GM20000 (cell line): ENCODE measurements at places on chromosomes 1 and 21.
A peak's percentile ranks its signal among the peaks of the same experiment; 100 is the strongest.

- DNase-seq: no peak
Observed at GRCh38 chr1:114669562-114670082, at the start of gene DENND2C. Gene DENND2C, minus strand, starts transcription at chr1:114670049. Its CDS starts 44,065 bp downstream, at chr1:114625984.

GRCh38 chr1:195899762-195900352 lies 708.4 kb downstream of the KCNT2 start:
- DNase-seq: no peak

GRCh38 chr1:50419907-50420677 lies 3.2 kb downstream of the DMRTA2 start:
- DNase-seq: peak; percentile 41

DNA sequence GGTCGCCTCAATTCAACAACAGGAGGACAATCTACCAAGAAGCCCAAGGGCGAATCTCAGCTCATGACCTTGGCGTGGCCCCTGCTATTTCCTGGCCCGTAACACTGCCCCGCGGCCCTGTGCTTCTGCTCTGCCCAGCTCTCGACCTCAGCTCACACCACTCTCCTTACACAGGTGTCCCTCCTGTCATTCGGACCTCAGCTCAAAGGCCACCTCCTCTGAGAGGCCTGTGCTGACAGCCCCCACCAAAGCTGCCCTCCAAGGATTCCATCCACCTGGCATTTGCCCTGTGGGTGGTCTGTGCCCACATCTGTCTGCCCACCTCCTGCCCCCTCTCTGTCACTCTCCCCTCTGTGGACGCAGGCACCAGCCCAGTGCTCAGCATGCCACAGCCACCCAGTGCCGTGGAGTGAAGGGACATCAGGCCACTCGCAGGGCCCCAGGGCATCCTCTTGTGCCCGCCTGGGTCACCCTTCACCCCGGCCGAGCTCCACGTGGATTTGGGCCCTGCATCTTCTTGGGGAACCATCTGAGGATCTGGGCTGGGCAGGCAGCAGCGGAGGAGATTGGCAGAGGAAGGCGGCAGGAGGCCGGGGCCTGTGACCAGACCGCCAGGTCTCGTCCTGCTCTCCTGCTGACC lies 70.3 kb downstream of the DHRS3 start:
- no peak for DNase-seq

DNA sequence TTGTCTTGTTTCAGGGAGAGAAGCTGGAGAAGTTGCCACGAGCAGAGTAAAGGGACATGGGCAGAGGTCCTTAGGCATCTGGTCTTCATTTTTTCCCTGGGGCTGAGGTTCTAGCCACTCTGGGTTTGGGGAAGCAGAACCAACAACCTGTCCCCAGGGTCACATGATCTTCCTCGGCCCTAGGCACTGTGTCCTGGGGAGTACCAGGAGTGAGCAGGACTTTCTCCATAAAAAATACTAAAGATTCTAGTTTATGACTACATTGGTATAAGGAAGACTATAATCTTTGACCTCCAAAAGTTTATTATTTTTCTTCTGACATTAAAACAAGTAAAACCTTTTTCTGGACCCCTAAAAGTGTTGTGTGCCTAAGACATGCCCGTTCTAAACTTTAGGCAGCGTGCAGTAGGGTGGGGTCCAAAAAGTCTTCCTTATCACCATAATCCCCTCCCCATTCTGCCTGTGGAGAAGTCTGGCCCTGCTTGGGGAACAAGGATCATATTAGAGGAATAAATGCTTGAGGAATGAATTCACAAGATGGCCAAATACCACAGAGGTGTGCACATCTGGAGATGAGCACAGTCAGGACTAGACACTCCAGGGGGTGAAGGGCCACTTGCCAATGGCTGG lies 19.3 kb upstream of the IGSF3 start:
- DNase-seq: no peak

DNA sequence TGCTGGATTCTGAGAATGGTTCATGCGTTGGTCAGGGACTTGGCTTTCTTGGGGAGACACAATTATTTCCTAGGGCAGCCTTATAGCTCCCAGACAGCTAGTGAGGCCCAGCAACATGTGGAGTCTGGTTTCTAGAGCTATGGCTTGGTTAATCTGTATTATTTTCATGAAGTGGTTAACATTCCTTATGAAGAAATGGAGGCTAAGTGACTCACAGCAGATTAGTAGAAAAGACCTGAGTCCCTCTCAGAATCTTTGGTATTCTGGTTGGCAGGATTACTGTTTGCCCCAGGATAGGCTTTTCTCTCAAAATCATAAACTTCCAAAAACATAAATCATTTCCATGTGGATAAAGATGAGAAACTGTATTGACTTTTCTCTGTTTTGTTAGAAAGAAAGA lies 42.3 kb downstream of the DUSP10 start:
- no peak for DNase-seq

DNA sequence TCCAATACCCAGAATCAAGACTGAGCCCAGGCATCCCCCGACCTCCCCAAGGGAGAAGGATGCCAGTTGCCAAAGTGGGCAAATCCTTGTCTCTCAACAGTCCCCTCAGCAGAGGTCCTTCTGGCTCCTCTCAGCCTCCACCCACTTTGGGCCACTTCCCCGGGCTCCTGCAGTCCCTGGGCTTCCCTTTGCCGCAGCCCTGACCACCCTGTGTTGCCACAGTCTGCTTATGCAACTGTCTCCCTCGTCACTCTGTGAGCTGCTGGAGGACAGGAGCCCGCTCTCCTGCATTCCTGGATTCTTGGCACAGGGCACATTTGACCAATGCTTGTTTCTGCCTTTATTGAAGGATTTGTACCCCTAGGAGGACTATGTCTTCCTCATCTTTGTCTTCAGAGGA lies 2.9 kb upstream of the LRP8 start:
- DNase-seq: no peak

GRCh38 chr1:16378443-16378842 lies 11.4 kb downstream of the SZRD1 start:
- DNase-seq: no peak

DNA sequence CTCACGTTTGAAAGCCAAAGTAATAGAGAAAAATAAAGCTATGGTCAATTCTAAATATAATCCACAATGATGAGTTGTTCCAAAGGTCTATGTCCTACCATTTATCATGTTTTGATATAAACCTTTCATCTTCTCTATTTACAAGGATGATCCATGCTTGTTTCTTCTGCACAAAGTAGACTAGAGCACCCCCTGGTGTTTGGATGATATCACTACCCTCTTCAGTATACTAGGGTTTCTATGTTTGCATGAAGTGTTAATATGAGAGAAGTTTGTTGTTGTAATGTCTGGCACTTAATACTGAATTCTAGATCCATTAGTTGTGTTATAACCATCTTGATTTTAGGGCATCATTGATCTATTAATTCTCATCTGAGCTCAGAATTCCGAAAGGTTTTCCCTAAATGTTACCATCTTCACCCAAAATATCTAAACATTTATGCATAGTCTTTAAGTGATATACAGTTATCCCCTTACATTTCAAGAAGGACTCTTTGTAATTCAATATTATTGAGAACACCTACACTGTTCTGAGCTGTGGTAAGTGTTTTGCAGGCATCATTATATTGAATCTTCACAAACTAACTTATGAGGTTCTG lies 21.1 kb downstream of the CLDN8 start:
- peak; percentile 5 for DNase-seq

GRCh38 chr1:238404481-238404880 lies 513.8 kb upstream of the ZP4 start:
- no peak for DNase-seq

DNA sequence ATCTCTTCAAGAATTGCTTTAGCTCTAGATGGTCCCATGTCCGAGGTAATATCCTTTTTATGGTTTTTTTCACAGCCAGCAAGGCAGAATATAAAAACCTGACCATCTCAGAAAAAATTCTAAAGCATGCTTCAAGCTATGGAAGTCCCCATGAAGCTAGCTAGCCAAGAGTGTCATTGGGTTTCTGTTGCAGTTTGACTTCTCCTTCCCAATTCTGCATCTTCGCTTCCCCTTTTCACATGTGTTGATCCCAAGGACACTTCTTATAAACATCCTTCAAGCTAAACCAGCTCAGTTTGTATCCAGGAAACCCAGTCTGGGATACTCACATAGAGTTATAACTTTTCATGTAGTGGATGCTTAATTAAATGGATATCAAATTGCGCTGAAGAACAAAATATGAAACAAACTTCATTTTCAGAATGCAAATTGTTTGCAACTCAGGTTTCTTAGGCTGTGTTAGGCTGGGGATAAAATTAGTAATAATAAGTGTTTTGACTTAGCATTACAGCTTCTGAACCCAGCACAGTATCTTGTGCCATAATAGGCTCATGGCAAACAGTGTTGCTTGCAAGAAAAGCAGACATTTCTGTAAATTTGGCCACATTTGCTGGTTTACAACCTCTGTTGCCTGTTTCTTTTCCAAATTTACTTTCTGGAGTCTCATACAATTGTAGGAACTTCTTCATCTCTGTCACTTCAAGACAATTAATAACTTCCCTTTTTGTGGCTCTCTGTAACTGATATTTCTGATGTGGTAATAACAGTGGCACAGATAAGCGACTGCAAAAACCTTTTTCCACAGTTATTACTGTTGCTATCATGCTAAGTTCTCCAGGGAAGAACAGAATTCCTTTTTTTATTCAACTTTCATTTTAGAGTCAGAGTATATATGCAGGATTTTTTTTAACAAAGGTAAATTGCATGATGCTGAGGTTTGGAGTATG lies 53.2 kb downstream of the NCAM2 start:
- no peak for DNase-seq

DNA sequence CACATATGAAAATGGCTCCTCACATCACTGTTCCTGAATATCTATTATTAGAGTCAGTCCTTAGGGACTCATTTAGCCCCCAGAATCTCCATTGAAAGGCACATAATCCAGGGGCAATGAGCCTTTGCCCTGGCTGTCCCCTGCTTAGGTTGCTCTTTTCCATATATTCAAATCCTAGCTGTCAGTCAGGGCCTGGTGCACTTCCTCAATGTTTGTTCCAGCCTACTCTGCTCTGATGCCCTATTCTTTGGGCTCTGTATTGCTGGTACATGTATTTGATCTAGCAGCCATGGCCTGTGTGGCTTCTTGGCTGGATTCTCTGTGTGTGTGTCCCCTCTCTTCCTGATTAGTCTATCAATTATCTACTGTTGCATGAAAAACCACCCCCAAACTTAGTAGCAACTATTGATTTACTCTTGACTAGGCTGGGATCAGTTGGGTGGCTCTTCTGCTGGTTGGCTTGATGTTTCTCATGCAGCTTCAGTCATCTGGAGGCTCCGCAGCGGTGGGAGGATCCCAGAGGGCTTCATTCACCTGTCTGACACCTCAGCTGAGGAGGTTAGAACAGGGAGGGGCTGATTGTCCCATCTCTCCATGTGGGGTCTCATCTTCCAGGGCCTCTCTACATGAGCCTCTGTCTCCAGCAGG lies 107.5 kb downstream of the DTL start:
- DNase-seq: no peak

GRCh38 chr21:34840693-34841092 lies 171.9 kb downstream of the CLIC6 start:
- DNase-seq: no peak

GRCh38 chr1:100423832-100424337 lies 71.6 kb downstream of the CDC14A start:
- DNase-seq: peak; percentile 24
